Amniotic epithelial cell (primary cell): ENCODE measurements at places on chromosomes 11 and 22.

DNA sequence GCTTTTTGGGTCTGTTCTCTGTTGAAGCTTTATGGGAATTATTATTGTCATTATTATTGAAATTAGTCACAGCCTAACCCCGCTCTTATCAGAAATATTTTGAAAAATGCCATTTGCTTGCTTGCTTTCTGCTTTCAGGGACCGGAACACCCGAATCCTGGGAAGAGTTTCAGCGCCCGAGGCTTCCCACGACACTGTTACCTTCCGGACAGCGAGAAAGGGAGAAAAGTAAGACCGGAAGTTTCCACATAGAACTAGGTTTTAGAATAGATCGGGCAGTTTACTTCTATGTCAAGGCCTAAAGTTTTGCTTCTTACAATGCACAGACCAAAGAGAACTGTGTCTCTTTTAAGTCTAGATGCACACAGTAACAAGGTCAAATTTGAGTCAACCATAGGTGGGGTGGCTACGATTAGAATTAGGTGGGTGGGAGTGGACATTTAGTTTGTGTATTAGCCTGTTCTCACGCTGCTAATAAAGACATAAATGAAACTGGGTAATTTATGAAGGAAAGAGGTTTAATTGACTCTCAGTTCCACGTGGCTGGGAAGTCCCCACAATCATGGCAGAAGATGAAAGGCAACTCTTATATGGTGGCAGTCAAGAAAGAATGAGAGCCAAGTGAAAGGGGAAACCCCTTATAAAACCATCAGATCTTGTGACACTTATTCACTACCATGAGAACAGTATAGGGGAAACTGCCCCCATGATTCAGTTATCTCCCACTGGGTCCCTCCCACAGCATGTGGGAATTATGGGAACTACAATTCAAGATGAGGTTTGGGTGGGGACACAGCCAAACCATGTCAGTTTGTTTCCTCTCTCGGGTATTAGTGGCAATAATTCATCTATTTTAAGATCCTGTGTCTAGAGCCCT, 12.9 kb downstream of the MPEG1 start:
- no peak for DNase-seq

GRCh38 chr11:128234143-128234542, 353.2 kb downstream of the ETS1 start:
- no peak for DNase-seq

- DNase-seq = peak; percentile 97
Observed at GRCh38 chr22:32591620-32592019, 117.0 kb downstream of the FBXO7 start.

DNA sequence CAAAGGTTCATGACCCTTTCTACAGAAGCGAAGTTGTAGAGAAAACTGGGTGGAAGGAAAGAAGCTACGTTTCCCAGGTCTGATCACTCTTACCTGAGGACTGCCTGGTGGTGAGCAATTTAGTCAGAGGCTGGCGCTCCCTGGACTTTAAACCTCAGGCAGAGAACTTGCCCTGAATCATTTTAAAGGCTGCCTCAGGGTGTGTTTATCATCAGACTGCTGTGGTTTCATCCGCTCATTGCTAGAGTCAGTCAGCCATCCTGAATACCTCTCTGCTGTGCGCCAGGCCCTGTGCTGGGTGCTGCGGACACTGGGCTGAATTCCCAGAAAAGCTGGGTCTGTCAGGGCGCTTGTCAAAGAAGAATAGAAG, 2.7 kb downstream of the DTX4 start:
- peak; percentile 83 for DNase-seq

GRCh38 chr11:58625826-58626460, 3.5 kb downstream of the CNTF start:
- peak; percentile 67 for DNase-seq

DNA sequence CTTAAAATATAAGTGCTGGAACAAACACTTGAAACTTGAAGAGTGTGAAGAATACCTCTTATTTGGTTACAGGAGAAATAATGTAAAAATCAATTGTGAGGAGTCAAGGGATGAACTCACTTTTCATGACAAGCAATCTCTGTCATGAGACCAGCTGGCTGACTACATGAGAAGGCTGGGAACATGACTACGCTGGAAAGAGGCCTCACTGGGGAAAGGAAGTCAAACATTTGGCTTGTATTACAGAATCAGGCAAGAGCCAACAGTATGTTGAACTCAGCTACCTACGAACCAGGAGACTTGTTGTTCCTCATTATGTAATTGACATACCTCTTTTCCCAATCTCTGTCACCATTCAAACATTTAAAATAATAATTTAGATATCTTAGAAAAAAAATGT, 14.4 kb downstream of the DCDC1 start:
- no peak for DNase-seq

DNA sequence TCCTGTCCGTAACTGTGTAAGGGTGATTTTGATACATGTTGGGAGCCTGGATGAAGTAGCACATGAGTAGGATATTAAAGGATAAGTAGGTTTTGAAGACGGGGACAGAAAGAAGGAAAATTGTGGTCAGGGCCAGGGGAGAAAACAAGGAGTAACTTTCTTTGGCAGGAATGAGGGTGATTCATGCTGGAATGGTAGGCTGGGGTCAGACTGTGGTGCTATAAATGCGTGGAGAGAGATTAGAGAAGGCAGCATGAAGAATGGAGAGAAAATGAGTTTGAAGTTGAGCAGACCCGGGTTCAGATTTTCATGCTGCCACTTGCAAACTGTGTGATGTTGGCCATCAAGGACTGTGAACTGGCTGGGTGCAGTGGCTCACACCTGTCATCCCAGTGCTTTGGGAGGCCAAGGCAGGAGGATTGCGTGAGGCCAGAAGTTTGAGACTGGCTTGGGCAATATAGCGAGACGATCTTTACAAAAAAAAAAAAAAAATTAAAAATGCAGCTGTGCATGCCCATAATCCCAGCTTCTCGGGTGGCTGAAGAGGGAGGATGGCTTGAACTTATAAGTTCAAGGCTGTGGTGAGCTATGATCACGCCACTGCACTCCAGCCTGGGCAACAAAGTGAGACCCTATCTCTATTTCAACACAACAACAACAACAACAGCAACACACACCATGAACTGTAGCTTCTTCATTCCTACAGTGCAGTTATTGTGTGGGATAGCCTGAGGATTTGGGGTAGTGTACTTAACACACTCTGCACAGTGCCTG, 22.3 kb downstream of the ZBTB16 start:
- DNase-seq = peak; percentile 97

- no peak for DNase-seq
Observed at GRCh38 chr11:57299150-57299737, 25.5 kb downstream of the TNKS1BP1 start.

DNA sequence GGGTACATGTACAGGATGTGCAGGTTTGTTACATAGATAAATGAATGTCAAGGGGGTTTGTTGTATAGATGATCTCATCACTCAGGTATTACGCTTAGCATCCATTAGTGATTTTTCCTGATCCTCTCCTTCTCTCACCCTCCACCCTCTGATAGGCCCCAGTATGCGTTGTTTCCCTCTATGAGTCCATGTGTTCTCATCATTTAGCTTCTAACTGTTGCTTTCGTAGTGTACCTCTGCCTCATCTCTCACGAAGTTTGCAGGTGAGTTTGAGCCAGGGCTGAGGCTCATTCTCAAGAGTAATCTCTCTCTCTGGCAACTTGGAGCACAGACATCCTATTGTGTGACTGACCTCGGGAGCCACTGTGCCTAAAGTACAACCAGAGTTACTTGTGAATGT, 4.7 kb upstream of the HBE1 start:
- DNase-seq = peak; percentile 11

DNA sequence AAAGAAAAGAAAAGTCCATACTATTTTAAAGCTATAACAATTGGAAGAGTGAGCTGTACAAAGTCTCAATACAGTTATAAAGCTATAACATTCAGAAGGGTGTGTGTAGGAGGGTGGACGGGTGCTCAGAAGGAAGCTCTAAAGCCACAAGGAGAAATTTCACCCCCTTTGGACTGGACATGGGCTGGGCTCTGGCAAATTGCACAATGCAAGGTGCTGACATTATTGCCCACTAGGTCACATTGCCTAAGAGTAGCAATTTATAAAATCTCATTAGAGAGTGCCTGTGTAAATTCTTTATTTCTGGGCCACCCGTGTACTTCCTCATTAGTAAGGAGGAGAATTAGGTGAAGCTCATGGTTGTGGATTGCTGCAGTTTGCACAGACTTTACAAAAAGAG, 5.7 kb upstream of the APOBEC3A start:
- DNase-seq = no peak

DNA sequence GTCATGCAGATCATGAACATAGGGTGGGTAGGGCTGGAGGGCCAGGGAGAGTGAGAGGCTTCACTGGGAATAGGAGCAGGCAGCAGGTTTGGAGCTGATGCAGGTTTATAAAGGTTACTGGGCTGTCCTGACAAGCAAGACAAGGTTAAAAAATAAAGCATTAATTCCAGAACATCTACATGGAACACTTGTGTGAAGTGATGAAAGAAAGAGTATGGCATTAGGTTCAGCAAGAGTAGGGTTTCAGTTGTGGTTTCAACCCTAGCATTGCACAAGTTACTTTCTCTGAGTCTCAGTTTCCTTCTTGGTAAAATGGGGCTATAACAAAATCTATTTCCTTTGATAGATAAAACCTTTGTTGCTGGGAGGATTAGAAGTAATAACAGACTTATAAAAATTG, 114.6 kb upstream of the SESN3 start:
- DNase-seq = no peak

- peak; percentile 38 for DNase-seq
Observed at GRCh38 chr22:30185129-30185528, 61.4 kb downstream of the LIF start.

DNA sequence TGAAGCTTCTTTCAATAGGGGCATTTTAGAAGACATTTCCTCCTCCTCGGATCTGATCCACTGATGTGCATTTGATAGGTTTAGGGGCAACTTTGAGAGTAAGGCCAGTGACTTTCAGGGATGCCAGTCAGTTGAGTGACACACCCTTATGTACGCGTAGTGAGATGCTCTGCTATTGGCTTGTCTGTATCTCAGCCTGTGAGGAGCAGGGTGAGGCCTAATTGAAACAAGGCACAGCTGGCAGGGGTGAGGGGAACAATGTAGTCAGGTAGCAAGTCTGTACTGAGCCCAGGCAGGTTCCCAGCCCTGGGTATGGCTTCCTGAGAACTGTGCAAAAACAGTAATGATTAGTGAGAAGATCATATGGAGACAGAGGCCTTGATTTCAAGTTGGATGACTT, 61.5 kb downstream of the STIM1 start:
- DNase-seq = no peak

DNA sequence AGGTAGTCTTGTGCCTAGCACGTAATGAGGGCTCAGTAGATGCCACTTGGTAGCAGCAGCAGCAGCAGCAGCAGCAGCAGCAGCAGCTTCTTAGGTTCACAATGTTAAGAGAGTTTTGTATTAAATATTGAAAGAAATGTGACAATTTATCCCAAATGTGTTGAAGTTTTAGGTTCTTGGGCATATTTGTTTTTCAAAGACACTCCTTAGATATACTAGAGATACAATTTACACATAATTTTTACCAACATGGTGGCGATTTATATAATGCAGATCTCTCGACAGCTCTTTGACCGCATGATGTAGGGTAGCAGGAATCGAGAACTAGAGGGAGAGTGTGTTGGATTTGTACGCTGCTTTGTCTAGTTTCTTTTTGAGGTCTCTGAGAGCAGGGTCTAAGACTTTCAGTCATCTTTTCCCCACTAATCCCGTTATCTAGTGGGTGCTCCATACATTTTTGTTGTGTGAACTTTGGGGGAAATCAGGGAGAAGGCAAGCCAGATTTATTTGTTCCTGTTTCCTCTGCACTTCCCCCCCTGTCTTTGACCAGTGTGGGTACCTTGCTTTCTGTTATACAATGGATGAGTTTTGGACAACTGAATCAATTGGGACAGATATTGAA, 1.4 kb downstream of the FDX1 start:
- peak; percentile 27 for DNase-seq

GRCh38 chr11:70423523-70424505, 25.5 kb downstream of the CTTN start:
- DNase-seq = peak; percentile 87

- DNase-seq = peak; percentile 65
Observed at GRCh38 chr11:58330861-58331260, 28.0 kb downstream of the OR5B17 start.

- DNase-seq = no peak
Observed at GRCh38 chr11:41897991-41898390, 438.5 kb upstream of the LRRC4C start.

DNA sequence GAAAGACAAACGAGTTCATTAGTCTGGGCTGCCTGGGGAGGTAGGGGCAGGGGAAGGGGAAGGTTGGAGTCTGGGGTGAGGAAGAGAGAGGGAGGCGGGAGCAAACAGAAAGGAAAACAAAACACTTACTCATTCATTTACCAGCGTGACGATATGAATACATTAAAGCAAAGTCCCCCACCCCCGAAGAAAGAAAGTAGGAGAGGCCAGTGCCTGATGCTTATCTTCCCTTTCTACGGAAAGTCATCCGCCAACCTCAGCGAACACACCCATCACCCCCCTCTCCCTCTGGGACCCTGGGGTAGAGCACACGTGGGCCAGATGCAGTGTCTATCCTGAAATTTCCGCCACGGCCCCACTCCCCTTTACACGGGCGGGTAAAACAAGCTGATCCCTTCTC, 13.7 kb downstream of the ABCC8 start:
- no peak for DNase-seq

GRCh38 chr11:102478673-102479299, 26.2 kb upstream of the TMEM123 start:
- peak; percentile 25 for DNase-seq

DNA sequence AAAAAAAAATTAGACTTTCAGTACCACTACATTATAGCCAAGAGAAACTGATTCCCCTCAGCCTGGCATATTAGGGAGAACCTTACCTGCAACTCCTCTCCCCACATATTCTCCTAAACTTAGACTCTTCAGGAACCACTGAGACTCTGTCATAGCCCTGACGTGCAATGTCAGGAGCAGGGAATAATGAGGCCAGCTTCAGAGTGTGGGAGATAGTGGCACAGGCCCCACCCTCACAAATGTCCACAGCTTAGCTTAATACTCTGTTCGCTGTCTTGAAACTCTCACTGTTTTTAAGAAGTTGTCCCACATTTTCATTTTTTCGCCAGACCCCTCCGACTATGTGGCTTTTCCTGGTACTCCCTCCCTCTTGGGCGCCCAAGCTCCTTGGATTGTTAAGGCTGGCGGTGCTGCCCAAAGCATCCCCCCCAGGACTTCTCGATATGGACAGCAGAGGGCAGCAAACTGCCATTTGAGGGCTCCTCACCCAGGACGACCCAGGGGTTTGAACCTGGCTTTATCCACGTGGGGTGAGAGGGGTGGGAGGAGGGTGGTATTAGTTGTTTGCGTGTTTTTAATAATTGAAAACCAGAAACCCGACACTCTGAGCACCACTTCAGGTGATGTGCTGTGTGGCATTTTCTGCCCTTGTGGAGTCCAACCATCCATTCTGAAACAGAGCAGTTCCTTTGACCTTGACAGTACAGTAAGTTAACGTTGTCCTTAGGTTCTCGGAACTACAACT, 45.2 kb upstream of the RASSF10 start:
- peak; percentile 30 for DNase-seq
